ENCODE measurements at places on chromosomes 5 and 9. TPM values are rescaled to one million over a fixed set of nuclear protein-coding genes. Genes with fewer than 3 reads are reported as not detected.

Gene FOXD4
- not detected for polyA plus RNA-seq

Gene ANKRD18A
- polyA plus RNA-seq, result not detected

Gene SPATA31E1
- 0.02 TPM for polyA plus RNA-seq

DNA sequence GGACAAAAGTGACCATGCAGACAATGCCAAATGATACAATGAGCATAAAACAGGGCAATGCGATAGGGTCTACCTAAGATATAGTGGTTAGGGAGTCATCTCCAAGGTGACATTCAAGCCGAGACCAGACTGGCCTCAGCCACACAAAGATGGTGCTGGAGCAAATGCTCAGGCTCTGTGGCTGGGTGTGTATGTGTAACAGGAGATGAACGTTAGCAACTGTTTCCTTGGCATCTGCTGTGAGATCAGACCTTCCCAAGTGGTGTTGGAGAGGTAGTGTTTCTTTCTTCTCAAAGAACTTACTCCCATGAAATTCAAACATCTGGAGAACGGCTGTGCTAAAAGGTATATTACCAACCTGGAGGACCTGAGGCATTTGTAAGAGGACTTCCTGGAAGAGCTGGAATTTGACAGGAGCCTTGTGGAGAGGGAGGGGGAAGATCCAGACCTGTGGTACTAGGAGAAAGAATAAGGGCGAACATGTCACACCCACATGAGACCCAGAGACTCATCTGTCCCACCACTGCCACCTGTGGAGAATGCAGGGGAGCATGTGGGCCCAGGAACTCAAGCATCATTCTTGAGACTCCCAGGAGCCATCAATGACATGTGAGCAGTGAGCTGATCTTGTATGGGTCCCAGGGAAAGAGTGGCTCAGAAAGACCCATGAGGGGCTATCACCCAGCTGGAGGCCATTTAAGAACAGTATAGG, 21.4 kb upstream of the ANXA6 start:
- DNase-seq, result no peak

All from AG04450 (cell line).